A673 (cell line): ENCODE measurements at places on chromosomes 13 and 19.

DNA sequence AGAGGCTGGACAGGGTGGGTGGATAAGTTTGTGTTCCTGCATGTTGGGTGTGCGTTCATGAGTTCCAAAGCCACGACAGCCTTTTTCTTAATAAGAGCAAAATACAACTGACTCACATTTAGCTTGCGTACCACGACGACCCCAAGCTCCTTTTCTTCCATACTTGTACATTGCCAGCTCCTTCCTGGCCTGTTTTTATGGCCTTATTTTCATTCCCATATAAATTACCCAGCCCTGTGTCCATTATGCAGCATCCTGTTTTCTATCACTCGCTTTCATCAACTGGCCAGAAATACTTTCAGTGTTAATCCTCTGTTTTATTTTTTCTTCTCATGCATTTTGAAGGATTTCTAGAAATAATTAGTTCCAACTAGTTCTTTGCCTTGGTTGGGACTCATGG is 499.1 kb downstream of the FOXO1 start:
- no peak for DNase-seq

DNA sequence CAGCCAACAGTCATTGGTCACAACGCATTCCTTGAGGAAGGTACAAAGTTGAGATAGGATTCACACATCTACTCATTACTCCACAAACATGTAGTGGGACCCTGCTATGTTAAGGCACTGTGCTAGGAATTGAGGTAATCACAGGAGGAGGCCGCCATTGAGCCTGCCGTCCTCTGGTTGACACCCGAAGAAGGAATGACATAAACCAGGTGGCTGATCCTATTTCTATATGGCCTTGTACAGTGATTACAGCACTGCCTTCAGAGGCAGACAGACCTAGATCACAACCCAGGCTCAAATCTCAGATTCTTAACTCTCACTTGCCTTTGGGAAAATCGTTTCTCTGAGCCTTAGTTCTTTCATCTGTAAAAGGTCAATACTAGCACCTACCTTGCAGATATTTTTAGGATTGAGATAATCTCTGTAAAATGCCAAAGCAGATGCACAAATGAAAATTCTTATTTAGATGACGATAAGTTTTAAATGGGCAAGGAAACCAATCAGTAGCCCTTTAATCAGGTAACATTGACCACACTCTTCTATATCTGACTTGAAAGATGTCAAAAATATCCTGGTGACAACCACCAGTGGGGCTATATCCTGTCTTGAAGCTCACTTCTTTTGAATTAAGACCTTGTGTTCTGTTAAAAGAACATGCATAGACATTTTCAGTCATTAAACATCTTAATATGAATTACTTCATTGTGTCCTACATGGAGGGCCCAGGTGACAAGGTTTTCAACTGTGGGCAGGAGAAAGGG is 251.6 kb downstream of the KCTD12 start:
- DNase-seq = no peak

GRCh38 chr19:33443638-33444561 is 70.4 kb downstream of the CEBPG start:
- no peak for DNase-seq

DNA sequence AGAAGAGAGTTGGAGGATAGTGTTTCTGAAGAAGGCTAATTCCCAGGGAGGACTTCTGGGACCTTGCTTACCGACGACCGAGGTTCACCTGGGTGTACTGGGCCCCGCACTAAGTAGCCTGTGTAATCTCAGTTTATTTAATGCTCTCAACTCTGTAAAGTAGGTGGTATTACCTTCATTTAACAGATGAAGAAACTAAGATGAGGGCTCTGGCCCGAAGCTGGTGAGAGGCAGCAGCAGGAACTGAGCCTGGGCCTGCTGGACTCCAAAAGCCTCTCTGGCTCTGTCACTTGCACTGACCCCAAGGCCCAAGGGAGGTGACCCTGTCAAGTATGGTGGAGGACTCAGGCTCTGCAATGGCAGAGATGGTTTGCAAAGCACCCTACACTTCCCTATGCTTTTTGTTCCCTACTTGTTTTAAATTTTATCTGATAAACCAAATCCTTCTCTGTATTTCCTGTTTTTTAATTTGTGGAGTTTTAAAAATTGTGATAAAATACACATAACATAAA is 50.6 kb downstream of the GGACT start:
- no peak for DNase-seq

- no peak for DNase-seq
These were observed 31.0 kb downstream of the C2CD4C start for GRCh38 chr19:377801-378581.

- no peak for DNase-seq
These were observed 26.7 kb upstream of the TDRD3 start for GRCh38 chr13:60370343-60370742.
